ENCODE measurements at places on chromosomes 5 and 9.
A peak's percentile ranks its signal among the peaks of the same experiment; 100 is the strongest.

GRCh38 chr9:21395778-21396717, 10.8 kb upstream of the IFNA2 start:
- DNase-seq = peak; percentile 25

GRCh38 chr9:125887172-125887571, 140.0 kb downstream of the PBX3 start:
- DNase-seq = no peak

DNA sequence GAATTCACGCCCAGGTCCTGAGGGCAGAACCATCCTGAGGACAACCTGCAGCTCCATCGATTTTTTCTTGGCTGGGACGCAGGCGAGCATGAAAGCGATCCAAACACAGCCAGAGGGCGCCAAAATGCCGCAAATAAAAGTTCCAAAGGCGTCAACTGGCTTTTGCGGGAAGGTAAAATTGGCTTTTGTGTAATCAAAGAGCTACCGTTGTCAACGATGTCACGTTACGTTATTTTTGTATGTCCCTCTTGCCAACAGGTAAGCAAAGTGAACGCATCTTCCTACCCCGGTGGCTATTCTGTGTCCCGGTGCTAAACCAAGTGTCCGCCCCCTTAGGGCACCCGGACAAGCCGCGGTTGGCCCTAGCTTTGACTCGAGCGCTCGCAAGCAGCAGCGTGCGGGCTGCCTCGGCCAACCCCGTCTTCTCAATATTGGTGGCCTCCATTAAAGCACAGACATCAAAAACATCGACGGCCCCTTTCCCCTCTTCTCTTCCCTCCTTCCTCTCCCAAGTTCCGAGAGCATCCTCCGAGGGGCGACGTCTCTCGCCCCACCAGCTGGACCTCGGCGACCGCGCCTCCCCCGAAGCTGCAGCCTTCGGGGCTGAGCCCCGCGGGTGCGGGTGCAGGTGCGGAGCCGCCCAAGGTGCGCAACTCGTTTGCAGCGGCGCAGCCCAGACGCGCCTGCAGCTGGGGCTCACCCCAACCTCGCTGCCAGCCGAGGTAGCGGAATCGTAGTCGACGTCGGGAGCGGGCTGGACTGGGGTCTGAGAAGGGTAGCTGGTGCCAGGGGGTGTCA, 1.1 kb upstream of the BASP1 start:
- no peak for DNase-seq

GRCh38 chr5:142839711-142840346, 69.7 kb downstream of the ARHGAP26 start:
- no peak for DNase-seq

GRCh38 chr9:97441729-97442128, 29.8 kb downstream of the TDRD7 start:
- DNase-seq = no peak

GRCh38 chr5:95375591-95375990, 15.6 kb upstream of the FAM81B start:
- DNase-seq = no peak

- no peak for DNase-seq
Measured at GRCh38 chr5:142421621-142422397, 97.0 kb upstream of the SPRY4 start.

GRCh38 chr9:98332405-98332831, 77.0 kb upstream of the TBC1D2 start:
- DNase-seq = no peak

- no peak for DNase-seq
Measured at GRCh38 chr9:92947268-92948037, at the start of gene FGD3. Gene FGD3, plus strand, starts transcription at chr9:92947523. Its CDS starts 28,734 bp downstream, at chr9:92976257.

DNA sequence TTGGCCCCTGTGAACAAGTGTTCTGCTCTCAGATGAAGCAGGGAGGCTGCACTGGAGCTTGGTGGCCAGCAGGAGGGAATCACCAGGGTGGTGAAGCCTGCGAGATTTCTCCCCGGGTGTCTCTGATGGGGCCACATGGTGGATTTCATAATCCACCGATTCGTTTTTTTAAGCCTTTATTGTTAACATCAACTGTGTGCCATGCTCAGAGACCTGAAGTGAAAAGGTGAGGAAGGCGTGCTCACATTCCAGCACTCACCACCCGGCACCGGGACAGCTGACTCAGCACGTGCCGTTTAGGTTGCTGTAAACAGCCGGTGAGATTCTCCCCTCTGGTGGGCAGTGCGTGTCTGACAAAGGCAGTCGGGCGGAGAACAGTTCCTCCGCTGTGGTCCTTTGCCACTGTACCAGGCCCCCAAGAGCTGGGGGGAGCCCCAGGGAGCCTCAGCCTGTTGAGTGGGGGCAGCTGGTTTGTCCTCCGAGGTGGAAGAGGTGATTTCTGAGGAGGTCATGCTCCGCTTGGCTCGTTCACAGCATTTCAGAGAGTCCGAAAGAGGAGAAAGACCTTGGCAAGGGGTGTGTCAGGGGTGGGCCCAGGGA, 12.7 kb upstream of the AHRR start:
- no peak for DNase-seq

DNA sequence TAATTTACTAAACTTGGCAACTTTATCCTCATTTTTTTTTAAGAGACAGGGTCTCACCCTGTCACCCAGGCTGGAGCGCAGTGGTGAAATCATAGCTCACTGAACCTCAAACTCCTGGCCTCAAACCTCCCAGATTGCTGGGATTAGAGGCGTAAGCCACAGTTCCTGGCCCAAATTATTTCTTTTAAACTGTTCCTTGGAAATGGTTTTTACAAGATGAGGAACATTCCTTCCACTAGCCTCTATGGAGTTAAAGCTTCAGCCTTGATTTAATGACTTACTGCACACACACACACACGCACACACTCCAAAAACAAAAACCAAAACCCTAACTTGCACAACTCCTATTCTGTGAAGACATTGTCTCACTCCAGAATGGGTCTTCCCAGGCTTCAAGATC, 77.2 kb upstream of the TARS1 start:
- DNase-seq = no peak
